ENCODE measurements at places on chromosomes 4 and X.

DNA sequence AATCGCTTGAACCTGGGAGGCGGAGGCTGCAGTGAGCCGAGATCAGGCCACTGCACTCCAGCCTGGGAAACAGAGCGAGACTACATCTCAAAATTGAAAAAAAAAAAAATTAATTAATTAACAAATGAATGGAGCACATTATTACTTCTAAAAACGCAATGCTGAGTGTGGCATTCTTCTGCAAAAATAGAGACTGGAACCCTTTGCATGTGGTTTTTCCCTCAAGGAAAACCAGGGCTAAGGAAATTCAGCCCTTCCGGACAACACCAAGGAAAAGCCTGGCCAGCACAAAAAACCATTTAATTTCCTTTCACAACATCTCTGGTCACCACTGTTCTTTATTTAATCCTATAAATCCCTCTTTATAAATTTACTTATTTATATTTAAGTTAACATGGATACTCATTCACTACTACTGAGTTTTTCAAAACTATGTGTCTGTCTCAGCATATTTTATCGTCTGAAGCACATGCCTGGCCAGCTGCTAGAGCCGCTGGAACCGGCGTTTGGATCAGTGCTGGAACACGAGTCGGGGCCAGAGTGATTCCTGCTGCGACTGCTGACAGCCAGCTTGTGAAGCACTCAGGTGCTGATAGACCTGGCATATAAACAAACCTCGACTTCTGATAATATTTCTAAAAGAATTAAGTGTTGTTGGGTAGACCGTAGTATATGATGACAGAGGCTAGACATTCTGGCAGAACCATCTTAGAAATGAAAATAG, 84.5 kb upstream of the WWC2 start:
- DNase-seq, result no peak

- no peak for DNase-seq
These were observed 138.9 kb upstream of the MID1 start for GRCh38 chrX:10759141-10759799.

DNA sequence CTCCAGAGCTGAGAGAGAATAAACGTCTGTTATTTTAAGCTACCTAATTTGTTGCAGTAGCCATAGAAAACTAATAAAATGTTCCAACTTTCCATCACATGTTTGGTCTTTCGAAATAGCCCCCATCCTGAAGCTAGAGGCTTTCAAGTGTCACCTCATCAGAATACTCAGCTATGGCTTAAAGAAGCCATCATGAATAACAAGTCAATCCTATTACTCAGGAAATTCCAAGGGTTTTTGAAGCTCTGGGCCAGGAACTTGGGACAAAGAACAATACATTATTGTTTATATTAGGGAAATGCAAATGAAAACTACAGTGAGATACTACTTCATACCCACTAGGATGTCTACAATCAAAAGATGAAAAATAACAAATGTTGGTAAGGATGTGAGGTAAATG, 42.2 kb downstream of the TBCK start:
- DNase-seq, result no peak

DNA sequence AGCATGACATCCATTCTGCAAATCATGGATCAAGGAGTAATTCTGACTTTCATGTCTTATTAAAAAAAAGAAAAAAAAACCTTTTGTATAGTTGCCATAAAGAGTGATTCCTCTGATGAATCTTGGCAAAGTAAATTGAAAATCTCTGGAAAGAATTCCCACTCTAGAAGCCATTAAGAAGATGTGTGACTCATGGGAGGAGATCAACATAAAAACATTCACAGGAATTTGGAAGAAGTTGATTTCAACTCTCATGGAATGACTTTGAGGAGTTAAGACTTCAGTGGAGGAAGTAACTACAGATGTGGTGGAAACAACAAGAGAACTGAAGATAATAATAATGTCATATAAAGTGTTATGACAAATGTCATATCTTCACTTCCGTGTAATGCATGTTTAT, 204.2 kb downstream of the PABPC4L start:
- DNase-seq, result no peak

DNA sequence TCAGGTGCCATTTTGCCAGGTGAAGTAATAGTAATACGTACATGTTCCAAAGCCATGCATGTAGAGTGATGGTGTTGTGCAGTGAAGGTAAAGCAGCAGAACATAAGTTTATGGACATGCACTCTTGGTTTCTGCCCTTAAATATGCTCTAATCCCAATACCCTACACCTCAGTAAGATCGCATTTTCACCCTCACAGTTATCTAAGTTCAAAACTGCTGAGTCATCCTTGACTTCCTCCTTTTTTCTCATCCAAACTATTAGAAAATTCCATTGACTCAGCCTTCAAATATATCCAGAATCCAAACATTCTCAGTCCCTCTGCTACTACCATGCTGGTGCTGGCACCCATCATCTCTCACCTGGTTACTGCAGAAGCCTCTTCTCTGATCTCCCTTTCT, 652.9 kb upstream of the IGFBP7 start:
- DNase-seq, result no peak

DNA sequence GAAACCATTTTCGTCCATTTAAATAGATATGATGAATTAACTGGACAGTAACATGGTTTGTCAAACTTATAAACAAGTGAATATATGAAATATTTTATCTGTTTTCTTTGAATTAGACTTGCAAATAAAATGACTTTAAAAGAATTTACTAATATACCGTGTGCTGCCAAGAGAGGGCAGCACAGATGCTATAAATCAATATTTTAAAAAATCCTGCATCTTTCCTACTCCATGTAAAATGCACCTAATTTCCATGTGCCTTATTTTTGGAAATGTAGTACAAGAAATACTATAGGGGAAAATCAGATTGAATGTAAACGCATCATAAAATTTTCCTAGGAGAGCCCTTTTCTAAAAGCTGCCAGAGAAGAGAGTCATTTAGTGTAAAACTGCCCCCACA, 62.2 kb downstream of the PRKX start:
- DNase-seq, result no peak

GRCh38 chr4:76639288-76639687, 204.3 kb downstream of the SHROOM3 start:
- DNase-seq, result no peak

GRCh38 chrX:99939883-99940232, 470.2 kb downstream of the PCDH19 start:
- no peak for DNase-seq

GRCh38 chrX:78945186-78945912, at the start of gene P2RY10:
TSS of gene P2RY10 (plus strand) at chrX:78945391. CDS start at chrX:78960521, 15,130 bp downstream.
- DNase-seq, result no peak

DNA sequence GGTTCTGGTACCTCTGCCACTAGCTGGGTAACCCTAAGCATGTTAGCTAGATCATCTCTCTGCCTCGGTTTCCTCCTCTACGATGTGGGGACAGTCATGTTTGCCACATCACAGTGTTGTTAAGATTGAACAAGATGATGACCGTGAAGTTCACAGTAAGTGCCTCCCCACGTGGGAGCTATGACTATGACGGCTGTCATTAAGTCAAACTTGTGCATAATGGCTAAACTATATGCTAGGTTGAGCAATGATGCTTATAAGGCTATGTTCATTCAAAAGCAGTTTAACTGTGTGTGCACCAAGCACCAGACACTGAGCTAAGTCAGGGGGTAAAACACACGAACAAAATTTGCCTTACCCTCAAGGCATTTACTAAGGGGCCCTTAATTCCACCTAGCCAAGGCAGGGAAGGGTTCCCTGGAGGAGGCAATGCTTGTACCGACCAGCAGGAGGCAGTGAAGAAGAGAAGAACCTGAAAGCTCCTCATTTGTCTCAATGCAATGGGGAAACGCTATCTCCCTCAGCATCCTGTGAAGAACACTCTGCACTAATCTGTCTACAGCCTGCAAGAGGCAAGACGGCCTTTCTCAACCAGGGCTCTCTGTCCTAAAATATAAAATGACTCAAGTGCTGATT, 52.9 kb downstream of the MAP7D2 start:
- DNase-seq, result no peak

- no peak for DNase-seq
These were observed 2.5 kb downstream of the BMP3 start for GRCh38 chr4:81032771-81033684.

- DNase-seq, result no peak
These were observed 50.3 kb downstream of the ARHGAP10 start for GRCh38 chr4:147782087-147782781.

GRCh38 chrX:9767375-9767774, 1.7 kb upstream of the GPR143 start:
- no peak for DNase-seq

- no peak for DNase-seq
These were observed 37.3 kb upstream of the BCORL1 start for GRCh38 chrX:129945131-129945530.

- no peak for DNase-seq
These were observed 331.7 kb upstream of the GIMD1 start for GRCh38 chr4:106700321-106700720.
